ENCODE measurements at places on chromosomes 3 and 15.

- peak; percentile 12 for DNase-seq
Observed at GRCh38 chr15:71542836-71543235, 267.5 kb upstream of the NR2E3 start.

DNA sequence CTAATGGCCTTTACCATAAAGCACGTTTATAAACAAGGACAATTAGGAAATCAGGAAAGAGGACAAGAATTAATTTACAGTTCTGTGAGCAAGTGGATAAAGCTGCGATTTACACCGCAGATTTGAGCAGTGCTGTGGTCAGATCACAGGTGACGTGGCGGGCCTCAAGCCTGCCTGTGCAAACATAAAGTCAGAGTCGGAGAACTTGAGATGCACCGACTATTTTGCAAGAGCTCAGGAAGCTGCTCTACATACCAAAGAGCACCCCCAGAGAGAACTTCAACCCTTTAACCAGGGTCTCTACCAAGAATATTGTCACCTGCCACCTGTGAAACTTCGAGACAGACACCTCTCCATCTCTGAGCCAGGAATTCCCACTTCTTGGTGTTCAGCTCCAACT, 35.7 kb downstream of the MECOM start:
- DNase-seq = no peak

DNA sequence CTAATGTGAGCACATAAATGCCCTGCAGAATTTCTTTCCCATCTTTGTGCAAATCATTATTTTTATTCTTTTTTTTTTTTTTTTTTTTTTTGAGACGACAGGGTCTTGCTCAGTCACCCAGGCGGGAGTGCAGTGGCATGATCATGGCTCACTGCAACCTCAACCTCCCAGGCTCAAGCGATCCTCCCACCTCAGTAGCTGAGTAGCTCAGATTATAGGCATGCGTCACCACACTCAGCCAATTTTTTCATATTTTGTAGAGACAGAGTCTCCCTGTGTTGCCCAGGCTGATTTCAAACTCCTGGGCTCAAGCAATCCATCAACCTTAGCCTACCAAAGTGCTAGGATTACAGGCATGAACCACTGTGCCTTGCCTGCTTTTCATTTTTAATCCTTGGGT, 22.9 kb downstream of the DAG1 start:
- DNase-seq = no peak

GRCh38 chr15:28979208-28979841, 93.6 kb downstream of the APBA2 start:
- no peak for DNase-seq

GRCh38 chr3:175311946-175312345, 452.8 kb downstream of the NAALADL2 start:
- DNase-seq = no peak

GRCh38 chr3:20038699-20039465, 1.4 kb upstream of the KAT2B start:
- DNase-seq = no peak

GRCh38 chr3:60434950-60435349, 816.3 kb downstream of the FHIT start:
- no peak for DNase-seq

DNA sequence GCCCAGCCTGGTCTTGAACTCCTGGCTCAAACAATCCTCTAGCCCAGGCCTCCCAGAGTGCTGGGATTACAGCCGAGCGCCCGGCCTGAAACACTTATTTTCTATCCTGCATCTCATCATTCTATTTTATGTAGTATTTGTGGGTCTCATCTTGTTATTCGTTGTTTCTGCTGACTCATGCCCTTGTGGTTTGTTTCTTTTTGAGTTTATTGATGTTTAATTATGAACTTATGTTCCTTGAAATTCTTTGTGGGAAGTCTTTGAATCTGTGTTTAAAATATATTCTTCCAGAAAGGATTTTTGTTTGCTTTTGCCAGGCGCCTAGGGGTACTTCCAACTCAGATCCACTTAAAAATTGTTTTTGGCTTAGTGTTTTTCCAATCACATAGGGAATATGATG, 78.3 kb upstream of the C15orf39 start:
- peak; percentile 75 for DNase-seq

- no peak for DNase-seq
Observed at GRCh38 chr15:82710208-82710555, 507 bp upstream of the AP3B2 start.

DNA sequence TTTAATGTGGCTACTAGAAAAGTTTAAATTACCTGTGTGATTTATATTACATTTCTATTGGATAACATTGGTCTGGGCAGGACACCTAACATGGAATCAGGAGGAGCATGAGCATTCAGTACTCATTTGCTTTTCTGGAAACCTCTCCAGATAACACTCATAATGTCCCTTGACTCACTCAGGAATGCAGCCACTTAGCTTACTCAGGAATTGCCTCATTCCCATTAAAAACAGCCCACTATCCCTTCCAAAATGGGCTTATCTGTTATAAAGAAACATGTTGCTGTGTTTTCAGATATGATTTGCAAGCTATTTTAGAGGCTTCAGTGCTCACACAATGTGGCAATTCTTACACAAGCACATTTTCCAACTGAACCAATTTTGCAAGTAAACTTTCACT, 17.1 kb downstream of the GBE1 start:
- DNase-seq = peak; percentile 94

- DNase-seq = no peak
Observed at GRCh38 chr3:127068871-127069270, 86.0 kb downstream of the PLXNA1 start.

DNA sequence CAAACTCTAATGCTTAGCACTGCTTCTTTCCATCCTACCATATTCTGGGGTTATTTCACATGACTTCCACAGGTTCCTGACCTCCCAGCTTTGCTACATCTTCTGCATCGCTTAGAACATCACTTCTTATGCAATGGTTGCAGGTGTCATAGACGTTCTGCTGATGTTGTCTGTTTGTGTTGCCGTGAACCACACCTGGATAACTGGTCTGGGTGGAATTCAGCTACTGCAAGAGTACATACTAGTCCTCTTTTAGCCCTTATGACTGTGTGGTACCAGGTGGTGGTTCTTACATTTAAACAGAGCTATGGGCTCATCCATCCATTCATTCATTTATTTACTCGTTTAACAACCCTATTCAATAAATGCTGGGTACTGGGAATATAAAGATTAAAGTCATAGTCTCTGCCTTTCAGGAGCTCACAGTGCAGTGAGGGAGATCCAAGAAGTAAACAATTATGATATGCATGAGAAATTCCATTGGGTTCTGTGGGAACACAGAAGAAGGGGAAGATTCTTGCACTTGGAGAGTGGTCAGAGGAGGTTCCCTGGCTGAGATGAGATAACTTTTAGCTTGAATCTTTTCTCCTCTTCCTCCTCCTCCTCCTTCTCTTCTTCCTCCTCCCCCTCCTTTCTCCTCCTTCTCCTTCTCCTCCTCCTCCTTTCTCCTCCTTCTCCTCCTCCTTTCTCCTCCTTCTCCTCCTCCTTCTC, 30.8 kb downstream of the TMEM45A start:
- DNase-seq = no peak

DNA sequence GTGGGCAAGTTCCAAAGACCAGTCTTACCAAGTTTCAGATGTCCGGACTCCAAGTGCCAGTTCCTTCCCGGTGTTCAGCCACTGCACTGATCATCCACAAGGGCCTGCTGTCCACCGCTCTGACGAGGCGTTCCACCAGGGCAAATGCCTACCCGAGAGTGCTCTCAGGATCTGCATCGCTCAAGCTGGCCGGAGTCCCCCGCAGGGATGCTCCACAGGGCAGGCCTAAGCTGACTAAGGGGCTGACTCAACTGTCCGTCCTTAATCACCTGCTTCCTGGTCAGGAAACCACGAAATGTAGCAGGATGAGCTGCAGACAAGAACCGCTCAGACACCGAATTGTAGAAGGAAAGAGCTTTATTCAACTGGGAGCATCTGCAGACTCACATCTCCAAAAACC, 341.6 kb downstream of the KCNH8 start:
- DNase-seq = peak; percentile 0

GRCh38 chr3:8713901-8714759, 19.5 kb upstream of the CAV3 start:
- DNase-seq = peak; percentile 43

- DNase-seq = no peak
Observed at GRCh38 chr3:38325256-38325655, 21.3 kb upstream of the XYLB start.
